ENCODE measurements at places on chromosomes 7 and 10.

DNA sequence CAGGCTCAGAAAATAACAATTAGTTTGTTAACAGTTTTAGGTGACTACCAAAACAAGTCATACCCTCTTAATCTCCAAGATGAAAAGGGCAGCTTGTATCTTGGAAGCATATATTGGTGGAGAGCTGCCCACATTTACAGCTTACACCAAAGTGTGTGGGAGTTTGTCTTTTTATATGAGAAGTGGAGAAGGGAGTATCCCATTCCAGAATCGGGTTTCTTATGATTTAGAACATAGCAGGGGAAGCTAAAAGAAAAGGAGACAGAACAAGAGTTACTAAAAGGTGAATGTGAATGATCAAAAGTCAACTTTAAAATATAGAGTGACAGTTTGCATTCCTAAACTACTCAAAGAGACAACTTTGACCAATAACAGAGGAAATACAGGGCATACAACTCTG, 338.6 kb upstream of the VWC2 start:
- no peak for DNase-seq

DNA sequence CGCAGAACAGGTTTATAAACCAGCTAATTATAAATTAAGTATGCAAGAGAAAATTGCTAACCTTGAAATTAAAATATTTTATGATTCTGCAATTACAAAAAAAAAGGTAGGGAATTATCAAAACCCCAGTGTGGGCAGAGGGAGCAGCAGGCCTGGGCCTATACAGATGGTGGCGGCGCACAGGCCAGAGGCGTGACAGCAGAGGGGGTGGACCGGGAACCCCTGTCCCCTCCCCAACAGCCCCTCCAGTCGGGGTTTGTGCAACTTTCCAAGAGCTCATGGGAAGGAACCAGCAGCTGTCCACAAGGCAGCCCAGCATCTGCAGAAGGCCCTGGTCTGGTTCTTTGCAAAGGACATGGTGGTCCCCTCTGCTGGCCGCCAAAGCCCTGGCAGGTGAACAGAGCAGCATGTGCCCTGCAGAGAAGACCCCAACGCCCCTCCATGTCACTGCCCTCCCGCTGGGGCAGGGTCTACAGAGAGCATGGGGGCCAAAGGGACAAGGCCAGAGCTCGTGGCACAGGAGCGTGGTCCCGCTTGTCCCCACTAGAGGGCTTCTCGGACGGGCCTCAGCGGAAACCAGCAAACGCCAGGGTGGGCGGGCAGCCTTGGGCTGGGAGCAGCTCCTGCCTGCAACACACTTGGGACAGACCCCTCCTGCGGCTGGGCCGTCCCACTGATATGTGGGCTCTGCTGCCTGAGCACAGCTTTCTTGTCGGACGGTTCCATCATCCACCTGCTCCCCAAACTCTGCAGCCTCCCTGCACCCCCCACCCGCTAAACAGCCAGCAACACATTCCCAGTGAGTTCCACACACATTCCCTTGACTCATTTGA, 75.1 kb downstream of the EBF3 start:
- DNase-seq = peak; percentile 13

DNA sequence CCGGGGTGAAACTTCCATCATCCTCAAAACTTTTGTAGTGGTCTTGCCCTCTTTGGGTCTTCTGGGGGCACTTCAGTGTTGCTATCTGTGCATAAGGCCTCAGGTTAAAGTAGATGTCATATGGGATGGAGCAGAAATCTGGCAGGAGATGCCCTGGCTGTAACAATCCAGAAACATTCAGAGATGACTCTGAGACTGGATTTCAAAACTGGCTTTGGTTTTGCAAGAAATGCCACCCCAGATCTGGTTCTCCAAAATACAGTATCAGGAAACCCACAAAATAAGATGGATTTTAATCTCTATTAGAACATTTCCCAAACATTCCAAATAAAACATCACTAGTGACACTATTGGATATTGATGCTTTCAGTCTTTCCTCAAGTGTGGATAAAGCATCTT, 191.5 kb downstream of the REEP3 start:
- DNase-seq = no peak

- DNase-seq = no peak
Observed at GRCh38 chr10:123573236-123574108, 92.7 kb upstream of the GPR26 start.

- no peak for DNase-seq
Observed at GRCh38 chr7:111043561-111043960, 47.4 kb upstream of the LRRN3 start.

DNA sequence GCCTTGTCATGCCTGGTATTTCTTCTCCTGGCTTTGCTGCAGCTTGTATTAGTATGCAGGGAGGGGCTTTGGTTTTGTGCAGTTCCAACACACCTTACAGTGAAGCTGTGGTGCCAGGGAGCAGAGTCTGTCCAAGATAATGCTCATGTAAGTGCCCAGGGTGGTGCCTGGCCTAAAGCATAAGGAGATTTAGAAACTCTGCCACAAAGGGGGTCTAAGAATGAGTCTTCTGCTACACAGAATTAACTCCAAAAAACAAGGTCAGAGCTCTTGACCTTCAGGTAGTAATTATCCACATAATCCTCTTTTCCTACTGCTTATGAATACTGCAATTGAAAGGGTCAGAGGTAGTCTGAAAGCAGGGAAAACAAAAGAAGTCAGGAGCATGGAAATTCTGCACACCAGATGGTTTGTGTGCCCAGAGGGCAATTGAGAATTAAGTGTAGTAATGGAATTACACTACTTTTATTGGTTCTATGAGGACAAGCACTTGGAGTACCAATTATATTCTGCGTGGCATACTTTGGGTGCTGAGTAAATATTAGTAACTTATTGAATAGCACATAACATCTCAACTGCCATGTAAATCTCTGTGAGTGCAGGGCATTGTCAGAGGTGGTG, 121.5 kb downstream of the KAT6B start:
- DNase-seq = no peak
